ENCODE measurements at places on chromosomes 4 and X.

DNA sequence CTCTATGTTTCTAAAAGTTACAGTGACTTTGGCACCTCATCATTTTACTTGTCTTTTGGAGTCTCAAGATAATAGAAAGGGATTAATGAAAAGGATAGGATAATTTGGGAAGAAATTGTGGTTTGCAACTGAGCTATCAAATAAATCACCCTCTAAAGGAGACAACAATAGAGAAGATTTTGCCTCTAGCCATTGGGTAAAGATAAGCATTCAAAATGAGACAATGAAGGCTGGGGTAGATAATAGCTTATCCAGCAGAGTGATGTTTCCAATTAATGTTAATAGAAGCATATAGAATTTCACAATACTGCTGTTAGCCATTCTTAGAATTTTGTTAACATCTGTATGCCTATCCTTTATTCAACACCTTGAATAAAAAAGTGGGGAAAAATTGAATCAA, 1177.6 kb downstream of the ADGRL3 start:
- DNase-seq, result no peak

- DNase-seq, result no peak
Measured at GRCh38 chrX:134174273-134174660, 62.7 kb upstream of the CCDC160 start.

GRCh38 chr4:65747386-65747785, 77.1 kb upstream of the EPHA5 start:
- DNase-seq, result peak; percentile 62

DNA sequence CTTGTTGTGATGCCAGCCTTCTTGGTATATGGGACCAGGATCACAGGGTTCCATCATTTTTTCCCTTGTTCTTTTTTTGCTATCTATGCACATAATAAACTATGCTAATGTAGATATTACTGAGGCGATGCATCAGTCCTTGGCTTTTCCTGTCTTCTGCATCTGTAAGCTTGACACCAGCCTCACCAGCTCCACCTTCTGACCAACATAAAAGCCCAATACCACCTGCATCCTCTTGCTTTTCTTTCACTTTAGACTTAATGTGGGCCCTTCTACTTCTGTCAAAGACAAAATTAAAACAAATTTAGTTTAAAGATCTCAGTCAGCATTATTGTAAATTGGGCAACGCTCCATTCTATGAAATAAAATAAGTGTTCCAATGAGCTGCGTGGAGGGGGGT, 1718.8 kb upstream of the PCDH10 start:
- peak; percentile 7 for DNase-seq

DNA sequence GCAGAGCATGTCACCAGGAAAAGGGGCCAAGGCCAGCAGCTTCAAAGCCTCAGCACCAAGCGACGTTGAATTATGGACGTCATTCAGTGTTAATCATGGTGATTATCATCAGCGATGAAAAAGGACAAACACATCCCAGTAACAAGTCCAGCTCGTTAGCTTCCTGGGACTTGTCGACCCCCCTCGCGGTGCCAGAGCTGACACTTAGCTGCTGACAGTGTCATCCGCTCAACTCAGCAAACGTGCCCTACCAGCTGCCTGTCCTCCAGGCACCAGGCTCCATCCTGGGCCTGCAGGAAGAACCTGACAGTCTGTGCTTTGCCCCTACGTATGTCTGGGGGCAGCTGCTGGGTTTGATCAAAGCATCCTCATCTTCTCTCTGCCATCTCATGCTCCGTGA, 137.0 kb upstream of the PSAPL1 start:
- no peak for DNase-seq

GRCh38 chrX:133933316-133933715, 52.1 kb downstream of the GPC3 start:
- no peak for DNase-seq

GRCh38 chrX:78384486-78384885, 57.1 kb upstream of the CYSLTR1 start:
- no peak for DNase-seq

GRCh38 chrX:39910651-39911050, 187.1 kb downstream of the BCOR start:
- DNase-seq, result no peak

DNA sequence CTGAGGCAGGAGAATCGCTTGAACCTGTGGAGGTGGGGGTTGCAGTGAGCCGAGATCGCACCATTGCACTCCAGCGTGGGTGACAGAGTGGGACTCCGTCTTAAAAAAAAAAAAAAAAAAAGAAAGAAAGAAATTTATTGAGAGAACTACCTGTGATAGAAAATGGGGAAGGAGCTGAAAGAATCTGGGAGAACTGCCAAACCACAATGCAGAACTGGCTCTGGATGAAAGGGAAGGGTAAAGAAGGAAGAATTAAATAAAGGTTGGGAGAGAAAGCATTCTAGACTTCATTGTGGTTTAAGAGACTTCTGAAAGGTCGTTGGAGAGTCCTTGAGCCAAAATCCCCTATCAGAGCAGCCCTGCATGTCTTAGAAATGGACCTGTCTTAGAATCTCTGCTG, 567.9 kb upstream of the HTR2C start:
- no peak for DNase-seq

DNA sequence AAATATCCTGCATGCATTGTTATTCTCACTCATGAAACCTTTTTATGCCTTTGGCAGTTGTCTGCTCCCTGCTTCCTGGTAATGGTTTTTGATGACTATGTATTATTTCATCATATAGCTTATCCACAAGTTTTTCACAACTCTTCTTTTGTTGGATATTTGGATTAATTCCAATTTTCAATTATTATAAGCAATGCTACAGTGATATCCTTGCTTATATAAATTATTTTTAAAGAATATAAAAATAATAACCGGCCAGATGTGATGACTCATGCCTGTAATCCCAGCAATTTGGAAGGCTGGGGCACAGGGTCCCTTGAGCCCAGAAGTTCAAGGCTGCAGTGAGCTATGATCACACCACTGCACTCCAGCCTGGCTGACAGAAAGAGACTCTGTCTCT, 47.0 kb downstream of the ASIC5 start:
- no peak for DNase-seq

- no peak for DNase-seq
Measured at GRCh38 chrX:134752558-134752957, 94.3 kb upstream of the PLAC1 start.

DNA sequence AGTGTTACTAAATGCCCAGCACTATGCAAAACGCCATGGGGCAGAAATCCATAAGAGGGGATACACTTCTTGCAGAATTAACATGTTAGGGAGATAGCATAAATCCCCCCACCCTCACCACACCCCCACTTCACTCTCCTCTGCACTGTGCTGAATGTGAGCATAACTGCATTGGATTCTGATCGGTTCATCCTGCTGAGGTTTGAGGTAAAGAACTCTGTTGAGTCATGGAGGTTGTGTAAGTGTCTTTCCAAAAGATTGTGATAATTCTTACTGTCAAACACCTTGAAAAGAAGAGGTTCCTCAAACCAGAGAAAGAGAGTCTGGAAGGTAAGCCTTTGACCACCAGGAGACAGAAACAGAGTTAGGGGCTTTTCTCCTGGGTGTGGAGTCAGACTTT, 43.6 kb downstream of the RBM47 start:
- DNase-seq, result peak; percentile 47
